ENCODE measurements at places on chromosomes 1 and 21.

DNA sequence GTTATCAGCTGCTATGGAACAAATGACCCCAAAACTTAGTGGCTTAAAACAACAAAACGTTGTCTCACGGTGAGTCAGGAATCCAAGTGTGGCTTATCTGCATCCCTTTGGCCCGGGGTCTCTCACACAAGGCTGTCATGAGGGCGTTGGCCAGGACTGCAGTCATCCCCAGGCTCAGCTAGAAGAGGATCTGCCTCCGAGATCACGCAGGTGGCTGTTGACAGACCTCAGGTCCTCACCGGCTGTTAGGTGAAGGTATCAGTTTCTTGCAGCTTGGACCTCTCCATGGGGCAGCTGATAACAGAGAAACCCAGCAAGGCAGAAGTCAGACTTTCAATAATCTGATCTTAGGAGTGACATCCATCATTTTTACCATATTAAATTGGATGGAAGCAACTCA lies 52.7 kb upstream of the SYT6 start:
- DNase-seq: no peak

GRCh38 chr1:55129194-55129728 lies 85.9 kb downstream of the USP24 start:
- DNase-seq: no peak

DNA sequence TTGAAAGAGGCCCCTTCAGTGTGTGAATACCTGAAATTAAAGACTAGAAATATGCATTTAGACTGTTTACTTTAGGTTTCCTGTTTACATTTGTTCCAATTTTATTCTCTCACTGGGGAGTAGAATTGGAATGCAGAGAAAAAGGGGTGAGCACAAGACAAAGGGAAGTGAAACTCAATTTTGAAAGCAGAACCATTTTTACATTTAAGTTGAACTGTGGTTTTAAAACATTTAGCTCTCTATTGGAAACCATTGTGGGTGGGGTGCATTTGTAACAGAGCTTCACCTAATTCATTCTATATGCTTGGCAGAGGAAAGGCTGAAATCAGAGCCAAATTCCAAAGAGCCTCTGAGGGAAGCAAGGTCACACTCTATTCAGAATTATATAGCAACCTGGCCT lies 235.3 kb upstream of the C1orf105 start:
- no peak for DNase-seq

- no peak for DNase-seq
Measured at GRCh38 chr1:112541299-112541698, 32.5 kb downstream of the WNT2B start.

Data from SK-MEL-5 (cell line).